ENCODE measurements at places on chromosomes 2 and 18. TPM values are rescaled to one million over a fixed set of nuclear protein-coding genes. Genes with fewer than 3 reads are reported as not detected.
A peak's percentile ranks its signal among the peaks of the same experiment; 100 is the strongest.

The ATAD2B gene
- 17.0 TPM for total RNA-seq

The AQP12B gene
- not detected for total RNA-seq

The CRACDL gene
- 6.6 TPM for total RNA-seq

DNA sequence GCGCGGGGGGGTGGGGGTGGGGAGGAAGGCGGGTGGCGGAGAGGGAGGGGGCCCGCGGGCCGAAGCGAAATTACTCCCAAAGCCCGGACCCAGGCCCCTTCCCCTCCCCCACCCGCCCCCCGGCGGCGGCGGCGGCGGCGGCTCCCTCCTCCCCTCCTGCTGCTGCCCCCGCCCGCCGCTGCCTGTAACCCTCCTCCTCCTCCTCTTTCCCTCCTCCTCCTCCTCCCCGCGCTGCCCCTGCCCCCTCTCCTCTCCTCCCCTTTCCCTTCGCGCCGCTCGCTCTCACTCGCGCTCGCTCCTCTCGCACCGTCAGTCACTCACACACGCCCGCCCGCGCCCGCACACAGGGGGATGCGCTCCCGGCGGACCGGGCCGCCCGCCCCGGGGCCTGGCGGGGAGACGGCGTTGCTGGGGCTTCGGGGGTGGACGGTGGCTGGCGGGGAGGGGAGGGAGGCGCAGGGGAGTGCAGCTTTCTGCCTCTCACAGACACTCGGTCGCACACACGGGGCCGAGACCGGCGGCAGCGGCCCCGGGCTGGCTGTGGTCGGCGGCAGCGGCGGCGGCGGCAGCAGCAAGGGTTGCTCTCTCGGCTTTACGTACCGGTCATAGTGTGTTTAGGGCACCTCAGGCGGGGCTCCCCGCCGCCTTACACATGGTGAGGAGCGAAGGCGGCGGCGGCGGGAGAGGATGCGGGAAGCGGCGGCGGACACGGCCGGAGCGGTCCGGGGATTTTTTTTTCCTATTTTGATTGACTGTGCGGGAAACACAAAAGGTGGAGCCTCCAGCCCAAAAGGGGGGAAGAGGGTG lies 405 bp downstream of the SP3 start:
- ATAC-seq, result peak; percentile 81

- ATAC-seq, result no peak
Observed at GRCh38 chr2:220781622-220782241, 790.4 kb downstream of the EPHA4 start.

DNA sequence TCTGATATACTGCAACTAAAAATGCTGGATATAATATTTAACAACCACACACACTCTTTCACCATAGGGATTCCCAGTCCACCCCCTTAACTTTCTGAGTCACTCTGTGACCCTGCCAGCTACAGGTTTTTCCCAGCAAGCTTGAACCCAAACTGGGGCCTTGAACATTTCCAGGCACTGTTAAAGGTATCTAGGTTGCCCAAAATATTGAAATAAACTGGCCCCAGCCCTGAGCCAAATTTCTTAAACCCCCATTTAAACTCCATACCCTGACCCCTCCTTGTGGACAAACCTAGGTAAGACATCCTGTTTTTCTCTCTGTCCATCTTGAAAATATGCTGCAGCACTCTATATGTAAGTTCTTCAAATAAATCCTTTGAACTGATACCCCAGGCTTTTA lies 19.7 kb upstream of the DCTN1 start:
- peak; percentile 51 for ATAC-seq

- no peak for ATAC-seq
Observed at GRCh38 chr2:29182920-29183319, 67.7 kb downstream of the CLIP4 start.

GRCh38 chr2:119224391-119225104 lies 914 bp downstream of the STEAP3 start:
- no peak for ATAC-seq

All from esophagus mucosa (tissue), 1 donor.